ENCODE measurements at places on chromosomes 3 and 15. TPM values are rescaled to one million over a fixed set of nuclear protein-coding genes. Genes with fewer than 3 reads are reported as not detected.

ADAMTS7 gene
- total RNA-seq, result 0.13 TPM

CPLX3 gene
- not detected for total RNA-seq

- DNase-seq, result no peak
These were observed 141.7 kb downstream of the TIGIT start for GRCh38 chr3:114435386-114436115.

GRCh38 chr3:106881186-106881585, 496.1 kb upstream of the CCDC54 start:
- DNase-seq, result no peak

DNA sequence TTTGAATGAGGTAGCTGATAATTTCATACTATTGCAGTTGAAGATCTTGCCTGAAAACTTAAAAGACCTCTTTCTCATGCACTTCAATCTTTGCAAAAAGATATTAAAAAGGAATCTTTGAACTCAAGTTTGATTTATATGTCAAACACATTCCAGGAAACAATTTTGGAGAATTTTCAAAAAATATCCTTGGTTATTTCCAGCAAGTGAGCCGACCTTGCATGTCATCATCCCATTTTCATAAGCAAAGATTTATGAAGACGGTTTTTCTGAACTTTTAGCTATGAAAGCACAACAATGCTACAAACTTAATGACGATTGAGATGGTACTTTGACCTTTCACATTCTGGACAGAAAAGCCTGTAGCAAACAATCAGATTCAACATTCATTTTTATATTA, 95.6 kb downstream of the RFX7 start:
- no peak for DNase-seq

- DNase-seq, result no peak
These were observed 27.7 kb upstream of the SLC2A2 start for GRCh38 chr3:171054231-171054630.

DNA sequence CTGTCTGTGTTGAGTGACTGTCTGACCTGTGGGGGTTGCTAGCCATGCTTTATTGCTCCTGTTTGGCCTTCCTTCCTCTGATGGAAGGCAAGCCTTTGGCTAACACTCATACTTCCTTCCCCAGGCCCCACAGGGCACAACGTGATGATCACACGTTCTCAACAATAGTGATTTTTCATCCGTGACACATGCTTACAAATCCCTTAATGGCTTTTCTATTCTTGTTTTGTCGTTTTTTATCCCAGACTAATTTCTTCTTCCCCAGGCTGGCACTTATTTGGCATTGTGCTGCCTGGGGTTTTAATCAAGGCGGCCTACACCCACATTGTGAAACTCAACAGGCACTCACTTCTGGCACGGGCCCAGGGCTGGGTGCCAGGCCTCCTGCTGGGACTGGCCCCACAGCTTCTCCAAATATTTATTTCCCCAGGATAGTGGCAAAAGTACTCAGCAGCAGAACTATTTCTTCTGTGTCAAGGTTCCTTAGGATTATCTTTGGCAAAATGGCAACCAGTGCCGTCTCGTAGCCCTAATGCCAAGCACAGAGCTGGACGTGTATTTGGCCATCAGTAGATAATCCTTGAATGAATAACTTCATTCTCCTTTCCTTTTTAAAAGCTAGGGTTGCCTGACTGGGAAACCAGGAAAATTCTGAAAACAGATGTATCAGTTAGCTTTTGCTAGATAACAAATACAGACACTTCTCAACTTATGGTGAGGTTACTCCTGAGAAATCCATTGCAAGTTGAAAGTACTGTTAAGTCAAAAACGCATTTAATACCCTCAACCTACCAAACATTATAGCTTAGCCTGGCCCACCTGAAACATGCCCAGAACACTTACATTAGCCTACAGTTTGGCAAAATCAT, 30.6 kb downstream of the CMTM7 start:
- no peak for DNase-seq

DNA sequence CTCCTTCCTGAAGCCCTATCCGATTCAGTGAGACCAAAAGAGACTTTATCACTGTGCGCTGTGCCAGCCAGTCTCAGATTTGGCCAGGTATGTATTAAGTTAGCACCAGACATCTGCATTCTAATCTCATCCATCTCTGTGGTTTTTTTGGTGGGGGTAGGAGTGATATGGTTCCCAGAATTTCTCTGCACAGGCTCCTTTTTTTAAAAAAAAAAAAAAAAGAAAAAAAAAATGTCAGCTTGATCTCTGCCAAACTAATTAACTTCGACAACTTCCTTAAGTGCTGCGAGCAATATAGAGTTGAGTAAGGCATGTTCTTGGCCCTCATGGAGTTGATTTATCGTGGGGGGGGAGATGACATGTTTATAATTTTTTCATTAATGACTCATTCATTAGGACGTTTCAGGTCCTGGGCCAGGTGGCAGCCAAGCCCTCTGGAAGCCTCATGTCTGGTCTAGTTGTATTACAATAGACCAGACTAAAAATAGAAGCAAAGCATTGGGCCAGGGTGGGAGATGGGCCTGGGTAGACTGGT, 12.9 kb downstream of the SLCO3A1 start:
- no peak for DNase-seq

DNA sequence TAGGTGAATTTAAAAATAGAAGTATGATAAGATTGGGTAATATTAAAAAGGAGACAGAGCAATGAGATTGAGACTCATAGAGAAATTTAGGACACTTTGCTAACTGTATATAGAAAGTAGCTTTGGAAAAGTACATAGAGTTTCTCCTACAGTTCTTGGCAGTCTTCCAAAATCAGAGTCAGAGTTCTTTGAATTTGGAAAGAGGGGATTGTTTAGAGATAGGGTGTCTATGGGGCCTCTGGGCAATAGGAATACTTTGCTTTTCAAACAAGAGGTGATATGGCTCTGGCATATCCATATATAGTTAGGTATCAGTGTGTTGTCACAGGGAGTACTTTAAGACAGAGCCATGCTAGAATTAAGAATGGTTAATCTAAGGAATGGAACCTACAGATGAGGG, 477.1 kb upstream of the KCNMB2 start:
- no peak for DNase-seq

DNA sequence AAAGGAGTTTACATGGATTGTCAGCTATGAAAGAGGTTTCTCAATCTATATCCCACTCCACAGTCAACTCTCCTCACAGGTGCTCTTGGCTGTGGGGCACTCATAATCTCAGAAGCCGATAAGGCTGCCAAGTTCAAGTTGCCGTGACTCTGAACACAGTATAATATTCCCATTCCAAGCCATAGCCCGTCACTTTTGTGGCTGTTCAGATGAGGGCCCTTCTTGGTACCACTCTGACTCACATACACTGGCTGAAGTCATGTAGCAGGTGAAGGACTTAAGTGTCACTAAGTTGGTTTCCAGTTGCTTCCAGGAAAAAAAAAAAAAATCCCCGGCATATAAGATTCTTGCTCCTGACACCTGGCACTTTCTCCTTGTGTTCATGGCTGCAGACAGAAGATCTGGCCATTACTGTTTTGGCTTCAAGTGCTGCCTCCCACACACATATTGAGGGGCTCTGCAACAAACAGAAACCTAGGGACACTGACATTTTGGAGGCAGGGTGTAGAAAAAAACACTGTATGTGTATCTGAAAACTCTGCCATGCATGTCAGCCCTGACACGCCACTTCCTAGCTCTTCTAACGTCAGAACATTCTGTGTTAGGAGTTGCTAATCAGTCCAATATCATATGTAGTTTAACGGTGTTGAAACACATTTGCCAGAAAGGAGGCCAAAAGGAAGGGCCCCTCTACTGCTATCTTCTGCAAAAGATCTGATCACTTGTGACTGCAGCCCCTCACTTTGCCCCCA, 170.2 kb upstream of the ICE2 start:
- DNase-seq, result no peak

CCDC54 gene
- not detected for total RNA-seq

GRCh38 chr3:155891321-155891720, 20.9 kb downstream of the GMPS start:
- DNase-seq, result no peak

DNA sequence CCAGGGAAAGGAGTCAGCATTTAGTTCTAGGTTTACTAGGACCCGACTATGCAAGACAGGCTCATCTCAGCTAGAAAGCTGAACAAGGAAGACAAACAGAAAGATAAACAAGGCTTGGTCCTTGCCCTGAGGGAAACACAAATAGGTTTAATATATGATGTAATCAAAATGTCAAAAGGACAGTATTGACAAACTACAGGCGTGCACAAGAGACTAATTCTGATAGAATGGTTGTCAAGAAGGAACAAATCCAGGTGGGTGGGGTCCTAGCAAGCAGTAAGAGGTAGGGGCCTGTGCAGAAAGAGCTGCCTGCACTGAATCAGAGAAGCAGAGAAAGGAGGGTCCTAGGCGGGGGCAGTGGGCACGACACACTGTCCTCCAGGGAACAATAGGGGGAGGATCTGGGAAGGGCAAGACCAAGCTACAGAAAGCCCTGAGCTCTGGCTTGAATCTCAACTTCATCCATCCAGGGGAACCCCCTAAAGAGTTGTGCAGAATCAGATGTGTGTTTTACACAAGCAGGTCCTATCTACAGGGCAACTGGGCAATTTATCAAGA, 23.4 kb downstream of the RFTN1 start:
- DNase-seq, result no peak

RGMA gene
- 0.04 TPM for total RNA-seq

- no peak for DNase-seq
These were observed 1.9 kb downstream of the DAG1 start for GRCh38 chr3:49471856-49472495.

GOLGA6D gene
- not detected for total RNA-seq

- DNase-seq, result no peak
These were observed 24.1 kb upstream of the SEC13 start for GRCh38 chr3:10344944-10345575.

Data from K562 (cell line).